ENCODE measurements at places on chromosomes 2 and 18. TPM values are rescaled to one million over a fixed set of nuclear protein-coding genes. Genes with fewer than 3 reads are reported as not detected.

GRCh38 chr2:8086796-8087479, 594.9 kb upstream of the ID2 start:
- DNase-seq = no peak

DNA sequence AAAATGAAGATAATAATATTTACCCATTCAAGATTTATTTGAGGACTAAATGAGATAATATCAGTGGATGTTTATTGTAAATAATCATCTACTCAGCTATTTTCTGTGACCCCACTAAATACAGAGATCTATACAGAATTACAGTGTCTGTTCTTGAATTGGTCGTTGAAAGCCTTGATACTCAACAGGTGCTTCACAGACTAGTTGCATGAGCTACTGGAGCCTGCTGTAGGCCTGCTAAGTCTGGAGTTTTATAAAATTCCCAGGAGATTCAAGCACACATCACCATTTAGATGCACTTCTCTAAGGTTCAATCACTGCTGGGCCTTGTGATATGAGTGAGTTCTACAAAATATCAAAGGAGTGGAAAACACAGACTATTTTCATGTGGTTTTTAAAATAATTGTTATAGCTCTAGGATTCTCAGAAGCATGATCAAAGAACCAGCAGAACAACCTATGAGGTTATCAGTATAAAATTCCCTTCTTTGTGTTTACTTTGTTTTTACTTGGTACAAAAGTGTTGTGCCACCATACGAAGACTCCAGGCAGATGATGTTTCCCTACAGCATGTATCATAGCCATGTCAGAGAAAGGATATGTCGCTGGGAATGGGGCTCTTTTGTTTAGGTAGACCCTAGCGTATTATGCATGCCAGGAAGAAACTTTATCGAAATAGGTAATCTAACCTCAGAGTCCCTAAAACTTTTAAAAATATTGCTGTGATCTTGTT, 7.1 kb downstream of the SULT1C4 start:
- no peak for DNase-seq

DNA sequence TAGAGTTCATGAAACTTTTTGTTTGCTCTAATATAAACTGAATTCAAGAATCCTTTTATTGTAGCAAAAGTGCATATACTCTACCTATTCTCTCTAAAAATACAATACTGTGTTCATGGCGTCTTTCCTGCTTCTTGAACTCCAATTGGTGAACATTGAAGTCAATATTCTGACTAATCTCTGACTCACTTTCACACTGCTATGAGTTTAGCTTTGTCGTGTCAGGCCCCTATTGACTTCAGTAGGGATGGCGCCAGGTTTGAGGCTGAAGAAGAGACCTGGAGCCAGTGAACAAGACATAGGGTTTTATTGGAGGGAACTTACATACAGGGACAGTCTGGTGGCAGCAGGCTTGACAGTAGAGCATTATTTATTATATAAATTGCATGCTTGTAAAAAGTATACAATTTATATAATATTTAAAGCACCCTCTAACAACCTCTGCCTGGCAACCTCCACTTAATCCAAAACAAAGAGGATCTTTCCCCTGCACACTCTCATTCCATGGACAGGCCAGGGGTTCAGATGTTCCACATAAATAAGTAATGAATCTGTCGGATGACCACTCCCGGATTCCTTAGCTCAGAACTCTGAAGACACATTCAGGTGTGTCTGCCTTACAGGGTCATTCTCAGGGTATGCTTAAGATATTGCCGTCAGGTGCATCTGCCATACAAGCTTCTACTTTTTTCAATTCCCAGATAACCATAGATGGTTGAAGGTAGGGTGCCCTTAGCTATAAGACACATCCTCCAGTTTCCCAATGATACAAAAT, 141.0 kb downstream of the CERS6 start:
- no peak for DNase-seq

- DNase-seq = no peak
These were observed 18.1 kb downstream of the CAPN14 start for GRCh38 chr2:31199206-31199605.

ADGRF3 gene
- total RNA-seq = not detected

LIPG gene
- total RNA-seq = 3.7 TPM

All from esophagus squamous epithelium (tissue), 5 donors.